ENCODE measurements at places on chromosomes 6 and 20. TPM values are rescaled to one million over a fixed set of nuclear protein-coding genes. Genes with fewer than 3 reads are reported as not detected.

GRCh38 chr6:112933947-112934346, 586.8 kb downstream of the RFPL4B start:
- no peak for DNase-seq

GRCh38 chr20:14957402-14957801, 620.0 kb upstream of the FLRT3 start:
- DNase-seq: no peak

DNA sequence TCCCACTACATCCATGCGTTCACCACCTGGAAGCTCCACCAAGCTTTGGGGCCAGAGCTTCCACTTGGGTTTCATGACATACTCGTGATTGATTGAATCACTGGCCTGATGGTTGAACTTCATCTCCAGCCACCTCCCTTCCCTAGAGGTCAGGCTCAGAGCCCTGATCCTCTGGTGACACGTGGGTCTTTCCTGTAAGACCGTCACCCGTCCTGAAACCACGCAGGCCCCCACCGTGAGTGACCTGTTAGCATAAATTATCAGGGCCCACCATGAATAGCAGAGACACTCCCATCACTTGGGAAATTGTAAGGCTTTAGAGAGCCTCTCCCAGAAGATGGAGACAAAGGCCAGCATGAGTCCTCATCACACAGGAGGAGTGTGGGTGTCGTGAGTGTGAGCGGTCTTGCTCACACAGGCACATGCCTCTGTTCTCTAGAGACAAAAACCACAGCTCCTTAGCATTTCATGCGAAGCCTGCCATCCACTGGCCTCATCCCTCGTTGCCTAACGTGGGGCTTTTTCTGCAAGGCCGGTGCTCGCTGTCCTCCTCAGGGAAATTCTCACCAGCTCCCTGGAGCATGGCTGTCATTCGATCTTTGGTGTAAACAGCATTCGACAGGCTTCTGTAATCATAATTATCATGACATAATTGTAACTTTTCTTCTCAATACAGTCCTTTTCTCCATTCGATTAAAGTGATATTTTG, 65.1 kb upstream of the DUSP22 start:
- DNase-seq: peak; percentile 38

GRCh38 chr6:117446861-117447260, 21.1 kb upstream of the ROS1 start:
- DNase-seq: no peak

DNA sequence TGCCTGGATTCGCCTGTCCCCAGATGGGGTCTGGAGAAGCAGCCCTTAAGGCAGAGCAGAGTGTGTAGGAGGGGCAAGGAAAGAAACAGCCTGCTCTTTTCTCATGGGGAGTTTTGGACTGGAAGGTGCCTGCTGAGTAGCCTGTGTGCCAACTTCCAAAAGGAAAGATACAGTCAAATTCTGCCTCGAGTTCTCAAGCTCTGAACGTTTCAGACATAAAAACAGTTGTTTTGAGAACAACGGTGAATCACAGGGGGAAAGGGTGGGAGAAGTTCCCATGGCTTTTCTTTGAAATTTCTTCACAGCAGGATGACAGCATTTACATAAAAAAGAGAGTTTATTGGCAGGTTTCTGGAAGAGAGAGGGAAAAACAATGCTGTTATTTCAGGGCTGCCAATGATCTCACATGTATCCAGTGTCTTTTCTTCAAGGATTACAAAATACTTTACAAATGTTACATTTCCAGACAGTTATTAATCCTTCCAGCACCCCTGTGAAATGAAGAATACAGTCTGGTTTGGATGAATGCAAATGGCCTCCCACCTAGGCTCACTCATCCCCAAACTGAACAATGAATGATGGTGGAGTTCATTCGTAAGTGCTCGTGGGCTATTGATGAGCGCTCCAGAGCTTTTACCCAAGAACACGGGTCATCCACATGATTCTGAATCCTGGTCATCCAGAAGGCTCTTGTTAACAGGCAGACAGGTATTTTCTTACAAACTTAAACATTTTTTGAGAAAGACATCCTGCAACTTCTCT, 33.8 kb upstream of the ECI2 start:
- DNase-seq: no peak

DNA sequence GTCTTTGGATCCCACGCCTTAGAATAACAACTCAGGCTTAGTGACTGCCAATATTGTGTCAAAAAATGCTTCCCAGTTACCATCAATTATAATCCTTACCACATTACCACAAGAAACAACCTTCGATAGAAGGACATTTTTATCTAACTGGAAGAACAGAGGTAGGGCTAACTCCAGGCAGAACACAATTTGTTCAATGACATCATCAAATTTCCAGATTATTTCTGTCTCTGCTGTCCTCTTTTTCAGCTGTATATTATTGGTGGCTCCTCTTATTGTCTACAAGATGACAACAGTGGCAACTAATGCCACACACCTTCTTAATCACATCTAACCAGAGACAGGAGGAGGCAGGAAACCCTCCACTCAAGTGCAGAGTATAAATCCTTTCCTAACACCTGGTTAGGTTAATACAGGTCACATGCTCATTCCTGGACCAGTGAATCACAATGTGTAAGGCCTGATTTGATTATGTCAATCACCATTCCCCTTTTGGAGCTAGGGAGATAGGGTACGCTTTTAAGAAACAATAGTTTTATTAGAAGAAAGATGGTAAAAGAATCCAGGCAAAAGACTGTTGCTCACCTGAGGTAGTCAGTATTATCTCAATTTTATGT, 18.0 kb downstream of the KHDC1L start:
- DNase-seq: no peak

Gene SEC23B
- 38.9 TPM for total RNA-seq

GRCh38 chr6:14544666-14545065, 427.1 kb downstream of the CD83 start:
- DNase-seq: no peak

- no peak for DNase-seq
Observed at GRCh38 chr6:16764188-16764950, 3.1 kb upstream of the ATXN1 start.

DNA sequence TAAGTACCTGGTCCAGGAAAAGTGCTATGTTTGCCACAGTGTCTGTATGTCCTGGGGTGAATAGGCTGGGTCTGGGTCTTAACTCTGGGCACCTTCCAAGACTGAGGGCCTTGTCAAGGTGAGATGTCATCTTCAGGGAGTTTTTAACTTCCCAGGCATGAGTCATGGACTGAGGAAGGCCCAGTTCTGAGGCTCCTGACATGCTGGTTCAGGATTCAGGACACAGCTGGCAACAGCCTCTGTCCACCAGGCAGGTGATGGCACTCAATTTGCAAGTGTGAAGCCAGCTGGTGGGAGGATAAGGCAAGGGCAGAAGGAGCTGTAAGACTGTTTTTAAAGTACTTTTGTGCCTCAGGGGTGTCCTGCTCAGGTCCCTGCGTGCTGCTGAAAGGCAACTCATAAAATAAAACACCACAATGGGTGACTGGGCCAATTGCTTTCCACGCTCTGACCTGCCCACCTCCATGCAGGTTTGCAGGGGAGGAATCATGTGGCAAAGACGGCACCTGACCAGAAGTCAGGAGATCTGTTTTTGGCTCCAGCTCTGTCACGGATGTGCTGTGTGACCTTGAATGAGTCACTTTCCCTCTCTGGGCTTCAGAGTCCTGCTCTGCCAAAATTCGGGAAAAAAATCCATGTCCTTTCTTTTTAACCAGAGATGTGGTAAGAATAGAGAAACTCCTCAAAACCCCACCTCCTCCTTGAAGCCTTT, 4.9 kb upstream of the PACSIN1 start:
- DNase-seq: no peak

- no peak for DNase-seq
Observed at GRCh38 chr6:20554326-20554725, 20.1 kb downstream of the CDKAL1 start.

DNA sequence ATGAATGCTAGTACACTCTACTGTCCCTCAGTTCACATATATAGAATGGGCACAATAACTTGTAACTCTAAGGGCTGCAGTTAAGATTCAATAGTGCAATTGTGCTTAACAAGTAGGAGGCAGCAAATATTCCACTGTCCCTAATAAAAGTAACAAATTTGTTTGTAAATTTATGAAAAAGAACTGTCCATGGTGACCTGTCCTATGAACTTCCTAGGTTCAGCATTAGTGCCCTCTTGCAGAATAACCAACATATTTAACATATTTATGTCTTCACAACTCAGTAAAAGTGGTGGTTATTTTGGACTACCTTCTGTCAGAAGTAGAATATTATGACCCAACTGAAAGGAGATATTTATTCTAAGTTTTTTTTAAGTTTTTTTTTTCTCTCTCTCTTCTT, 327.8 kb downstream of the CENPW start:
- DNase-seq: no peak

GRCh38 chr20:46757754-46758678, 48.6 kb downstream of the SLC2A10 start:
- no peak for DNase-seq

DNA sequence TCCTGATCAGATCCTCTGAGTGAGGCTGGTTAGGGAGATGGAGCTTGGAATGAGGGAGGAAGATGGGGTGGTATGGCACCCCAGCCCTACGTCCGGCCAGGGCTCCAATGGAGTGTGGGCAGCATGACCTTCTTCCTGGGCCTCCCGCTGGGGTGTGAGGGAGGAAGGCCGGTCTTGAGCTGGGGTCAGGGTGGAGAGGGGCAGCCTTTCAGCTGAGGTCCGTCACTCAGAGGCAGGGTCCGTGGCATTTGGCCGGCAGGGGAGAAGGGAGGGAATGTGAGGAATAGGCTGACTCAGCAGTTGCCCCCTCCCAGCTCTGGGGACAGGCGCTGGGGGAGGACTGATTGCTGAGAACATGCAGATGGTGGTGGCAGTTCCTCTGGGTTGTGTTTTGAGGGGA, 25.5 kb upstream of the VEGFA start:
- DNase-seq: peak; percentile 70

DNA sequence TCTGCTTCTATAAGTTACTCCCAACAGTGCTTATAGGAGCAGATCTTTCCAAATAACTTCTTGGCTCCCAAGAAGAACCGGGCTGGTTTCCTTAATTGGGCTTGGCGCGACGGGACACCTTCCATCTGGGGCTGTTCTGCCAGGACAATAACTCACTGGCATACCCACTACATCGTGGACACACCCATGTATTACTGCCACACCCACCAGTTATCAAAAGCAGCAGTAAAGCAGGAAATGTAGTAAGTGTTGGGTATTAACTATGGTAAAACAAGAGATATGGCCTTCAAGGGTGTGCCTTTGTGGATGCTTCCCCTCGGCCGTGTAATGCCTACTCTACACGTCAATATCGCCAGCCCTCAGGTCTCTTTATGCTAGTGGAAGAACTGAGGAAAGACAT, 24.7 kb downstream of the CNKSR3 start:
- no peak for DNase-seq

DNA sequence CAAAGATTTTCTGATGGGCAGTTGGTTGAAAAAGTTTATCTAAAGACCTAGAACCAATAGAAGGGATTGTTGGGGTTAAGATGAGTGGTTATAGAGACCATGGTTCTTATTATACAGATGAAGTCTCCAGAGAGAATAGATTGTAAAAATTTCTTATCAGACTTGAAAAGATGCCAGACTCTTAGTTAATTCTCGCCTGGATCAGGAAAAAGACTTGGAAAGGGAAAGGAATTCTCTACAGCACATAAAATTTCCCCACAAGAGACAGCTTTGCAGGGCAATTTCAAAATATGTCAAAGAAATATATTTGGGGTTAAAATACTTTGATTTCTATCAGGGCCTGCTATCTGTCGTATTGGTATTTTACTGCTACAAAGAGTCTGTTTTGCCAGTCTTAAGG, 582.6 kb downstream of the UTRN start:
- DNase-seq: no peak

Gene SCGN
- not detected for total RNA-seq

DNA sequence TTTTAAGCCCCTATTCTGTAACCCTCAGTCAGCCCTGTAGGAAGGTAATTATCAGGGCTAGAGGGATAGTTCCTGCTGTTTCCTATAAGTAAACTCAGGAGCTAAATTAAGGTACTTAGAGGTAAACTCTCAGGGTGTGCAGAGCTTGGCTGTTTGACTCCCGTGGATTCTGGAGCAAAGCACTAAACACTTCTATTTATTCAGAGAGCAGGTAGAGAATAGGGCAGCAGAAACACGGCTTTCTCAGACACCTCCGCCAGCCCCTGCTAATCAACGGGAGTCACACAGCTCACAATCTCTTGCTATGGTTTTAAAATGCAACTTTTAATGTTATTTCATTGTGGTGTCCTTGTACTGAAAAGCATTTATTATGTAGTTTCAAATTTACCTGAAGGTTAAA, 21.8 kb downstream of the PRKN start:
- no peak for DNase-seq

DNA sequence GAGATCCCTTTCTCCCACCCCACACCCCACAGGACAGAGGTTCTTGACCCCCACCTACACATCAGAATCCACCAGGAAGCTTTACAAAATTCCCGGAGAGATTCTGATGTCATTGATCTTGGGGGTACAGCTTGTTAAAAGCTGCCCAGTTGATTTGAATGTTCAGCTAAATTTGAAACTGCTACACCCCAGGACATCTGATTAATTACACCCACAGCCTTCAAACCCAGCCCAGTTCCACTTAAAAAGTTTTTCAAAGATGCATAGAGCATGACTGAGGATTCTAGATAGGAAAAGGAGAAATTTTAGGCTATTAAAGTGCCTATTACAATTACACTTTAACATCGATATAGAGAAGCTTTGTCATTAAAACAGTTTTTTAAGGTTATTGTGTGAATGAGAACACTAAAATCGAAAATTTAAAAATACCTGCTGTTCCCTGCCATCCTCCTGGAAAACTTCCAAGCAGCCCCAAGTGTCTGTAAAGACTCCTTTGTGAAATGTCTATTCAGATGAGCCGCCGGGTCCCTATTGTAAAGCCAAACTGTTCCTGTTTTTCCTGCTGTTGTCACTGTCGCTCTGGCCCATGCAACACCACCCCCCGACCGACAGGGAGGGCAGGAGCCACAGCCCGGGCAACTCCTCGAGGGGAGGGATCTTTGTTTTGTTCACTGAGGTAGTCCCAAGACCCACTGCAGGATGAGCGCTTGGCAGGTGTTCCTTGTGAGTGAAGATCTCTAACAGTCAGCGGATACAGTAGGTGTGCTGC, 132.5 kb upstream of the PHACTR3 start:
- DNase-seq: no peak

DNA sequence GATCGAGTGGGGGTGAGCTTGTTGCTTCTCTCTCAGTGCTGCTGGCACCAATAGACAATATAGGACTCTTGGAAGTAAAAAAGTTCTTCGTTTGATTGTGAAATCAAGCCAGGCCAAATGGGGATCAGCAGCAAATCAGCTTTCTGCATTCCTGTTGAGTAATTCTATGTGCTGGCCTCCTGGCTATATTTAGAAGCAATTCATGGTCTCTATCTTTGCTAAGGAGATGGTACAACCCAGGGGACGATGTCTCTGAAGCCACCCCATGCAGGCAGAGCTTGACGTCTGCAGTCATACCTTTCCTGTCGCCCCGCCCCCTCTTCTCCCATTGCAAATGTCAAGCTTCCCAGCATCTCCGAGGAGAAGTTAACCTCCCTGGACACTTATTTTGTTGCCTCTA, 199.1 kb downstream of the SCP2D1 start:
- no peak for DNase-seq

DNA sequence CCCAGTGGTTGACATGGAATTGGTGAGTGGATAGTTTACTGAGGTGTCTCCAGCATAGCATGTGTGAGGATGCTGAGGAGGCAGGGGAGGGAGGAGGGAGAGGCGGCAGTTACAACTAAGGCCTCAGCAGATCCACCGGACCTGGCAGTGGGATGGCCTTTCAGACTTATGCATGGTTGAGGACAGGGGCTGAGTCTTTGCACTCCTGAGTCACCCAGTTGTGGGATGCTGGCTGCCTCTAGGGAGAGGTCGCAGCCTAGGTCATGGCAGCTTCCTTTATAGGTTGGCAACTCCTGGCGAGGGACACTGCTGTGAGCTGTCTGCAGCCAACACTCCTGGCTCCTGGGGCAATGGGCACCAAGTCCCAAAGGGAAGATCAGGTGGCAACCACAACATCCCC, 380.3 kb downstream of the PREX1 start:
- DNase-seq: no peak
